NCI-H146 (cell line): ENCODE measurements at places on chromosomes 7 and 10.

DNA sequence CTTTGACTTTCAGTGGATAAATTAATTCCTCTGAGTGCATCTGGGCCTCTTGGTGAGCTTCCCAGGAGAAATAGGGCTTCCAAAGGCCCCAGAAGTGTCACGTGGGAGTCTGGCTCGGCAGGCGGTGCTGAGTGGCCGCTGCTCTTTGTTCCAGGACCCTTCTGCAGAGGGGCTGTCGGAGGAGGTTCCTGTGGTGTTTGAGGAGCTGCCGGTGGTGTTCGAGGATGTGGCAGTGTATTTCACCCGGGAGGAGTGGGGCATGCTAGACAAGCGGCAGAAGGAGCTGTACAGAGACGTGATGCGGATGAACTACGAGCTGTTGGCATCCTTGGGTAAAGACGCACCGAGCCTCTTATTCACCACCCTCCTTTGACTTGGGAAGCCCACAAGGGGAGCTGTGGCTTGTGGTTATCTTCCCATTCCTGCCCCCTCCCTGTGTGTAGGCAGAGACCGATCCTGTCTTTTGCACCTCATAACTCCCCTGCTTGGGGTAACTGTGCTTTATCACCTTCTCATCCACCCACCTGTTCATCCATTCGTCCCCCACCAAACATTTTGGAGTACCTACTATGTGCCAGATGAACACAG lies 11.9 kb downstream of the ZNF862 start:
- DNase-seq: no peak

DNA sequence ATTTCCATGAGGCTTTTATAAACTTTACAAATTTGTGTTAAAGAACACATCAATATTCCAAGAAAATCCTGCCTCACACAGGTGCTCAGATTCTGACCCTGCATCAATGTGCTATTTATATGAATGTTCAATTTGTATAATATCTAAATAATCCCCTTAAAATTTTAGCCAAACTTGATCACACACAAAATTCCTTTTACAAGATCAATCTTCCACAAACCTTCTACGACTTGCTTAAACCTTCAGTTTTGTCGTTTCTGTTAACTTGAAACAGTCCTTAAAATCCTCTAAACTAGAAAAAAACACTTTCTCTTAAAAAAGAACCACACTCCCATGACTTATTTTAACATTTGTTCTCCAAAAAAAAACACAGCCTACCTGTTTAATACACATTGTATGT lies 20.2 kb upstream of the TRPV6 start:
- DNase-seq: no peak

GRCh38 chr7:8823486-8823885 lies 390.1 kb downstream of the NXPH1 start:
- DNase-seq: no peak

- DNase-seq: no peak
These were observed 74.0 kb downstream of the MICALL2 start for GRCh38 chr7:1385086-1385808.

DNA sequence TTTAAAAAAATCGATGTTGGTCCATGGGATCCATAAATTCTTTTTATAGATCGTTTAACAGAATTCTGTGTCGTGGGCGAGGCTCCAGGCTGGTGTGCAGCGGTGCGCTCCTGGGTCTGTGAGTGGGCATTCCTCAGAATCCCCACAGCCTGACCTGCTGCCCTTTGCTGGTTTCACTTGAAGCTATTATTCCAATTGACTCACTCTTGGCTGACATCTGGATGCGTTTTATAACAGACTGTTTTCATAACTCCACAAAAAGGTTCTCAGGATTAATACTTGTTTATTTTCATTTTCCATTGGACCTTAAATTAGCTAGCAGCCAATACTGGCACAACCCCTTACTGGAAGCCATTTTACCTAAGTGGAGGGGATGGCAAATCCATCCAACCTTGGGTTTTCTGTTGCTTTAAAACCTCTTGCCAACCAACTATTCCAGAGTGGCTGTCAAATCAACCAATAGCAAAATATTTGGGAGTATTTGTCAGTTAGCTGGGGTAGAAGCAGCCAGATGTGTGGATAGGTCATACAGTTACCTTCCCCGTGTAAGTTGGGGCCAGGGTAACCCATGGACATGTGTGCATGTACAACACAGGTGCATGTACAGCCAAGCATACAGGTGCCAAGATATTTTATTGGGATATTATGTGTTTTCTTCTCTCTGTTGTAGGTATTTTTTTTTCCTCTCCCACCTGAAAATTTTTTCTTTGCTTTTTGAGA lies 160.7 kb upstream of the ZNF32 start:
- no peak for DNase-seq

GRCh38 chr7:49669692-49670260 lies 103.7 kb upstream of the VWC2 start:
- no peak for DNase-seq

DNA sequence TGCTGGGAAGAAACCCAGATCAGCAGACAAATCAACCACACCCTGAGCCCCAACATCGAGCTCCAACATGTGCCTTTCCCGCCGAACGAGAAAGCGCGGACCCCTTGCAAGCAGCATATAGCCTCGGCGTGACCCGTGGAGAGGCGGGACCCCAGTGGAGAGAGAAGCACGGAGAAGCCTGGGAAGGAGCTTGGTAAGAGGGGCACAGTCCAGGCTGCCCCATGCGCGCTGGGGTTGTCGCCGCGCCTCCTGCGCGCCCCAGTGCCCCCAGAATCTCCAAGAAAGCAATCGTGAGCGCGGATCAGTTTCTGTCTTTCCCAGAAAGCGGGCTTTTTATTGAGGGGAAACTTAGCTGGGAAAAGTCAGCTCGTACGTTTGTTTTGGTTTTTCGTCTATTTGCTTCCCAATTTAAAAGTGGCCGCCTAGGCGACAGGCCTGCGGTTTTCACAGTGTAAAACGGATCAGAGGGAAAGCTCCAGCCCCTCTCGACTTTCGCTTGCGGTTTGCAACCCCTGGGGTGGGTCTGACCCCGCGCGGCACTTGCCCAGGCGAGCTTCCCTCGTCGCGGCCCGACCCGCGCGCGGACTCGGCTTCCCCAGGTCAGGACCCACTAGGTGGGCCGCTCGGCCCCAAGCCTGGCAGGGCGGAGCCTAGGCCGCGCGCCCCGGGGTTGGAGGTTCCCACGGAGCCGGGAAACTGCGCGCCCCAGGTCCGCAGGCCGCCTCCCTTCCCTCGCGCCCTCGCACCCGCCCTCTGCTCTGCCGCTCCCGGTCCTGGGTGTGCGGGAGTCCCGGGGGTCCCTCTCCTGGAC lies 31.1 kb downstream of the SKIDA1 start:
- DNase-seq: peak; percentile 62

DNA sequence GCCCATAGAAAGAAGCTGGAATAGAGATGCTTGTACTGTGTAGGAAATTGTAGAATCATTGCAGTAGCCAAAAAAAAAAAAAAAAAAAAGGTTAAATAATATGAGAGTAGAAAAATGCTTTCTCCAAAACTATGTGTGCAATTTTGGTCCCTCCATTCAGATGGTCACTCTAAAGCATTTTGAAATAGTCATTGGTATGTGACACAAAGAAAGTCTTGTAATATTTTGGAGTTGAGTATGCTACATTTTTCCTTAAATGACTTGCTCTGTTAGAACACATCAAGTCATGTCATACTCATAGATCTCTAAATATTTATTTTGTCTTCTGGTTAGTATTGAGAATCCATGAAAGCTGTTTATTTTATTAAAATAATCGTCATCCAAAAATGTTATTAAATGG lies 424.4 kb downstream of the PLXDC2 start:
- no peak for DNase-seq

DNA sequence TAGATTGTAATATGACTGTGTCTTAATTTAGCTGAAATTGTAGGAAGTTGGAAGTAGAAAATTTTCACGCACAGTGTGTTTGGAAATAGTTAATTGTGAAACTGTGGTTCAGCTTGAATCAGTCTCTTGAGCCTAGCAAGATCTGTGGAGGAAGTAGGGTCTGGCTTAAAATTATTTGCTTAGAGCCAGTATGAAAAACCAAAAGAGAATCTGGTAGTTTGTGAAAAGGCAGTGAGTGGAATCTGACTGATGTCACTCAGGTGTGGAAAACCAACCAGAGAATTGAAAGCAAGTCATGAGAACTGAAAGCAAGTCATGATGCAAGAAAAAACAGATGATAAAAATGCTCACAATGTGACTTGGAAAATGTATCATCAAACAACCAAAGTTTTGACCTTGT lies 11.5 kb downstream of the LIPJ start:
- DNase-seq: no peak

DNA sequence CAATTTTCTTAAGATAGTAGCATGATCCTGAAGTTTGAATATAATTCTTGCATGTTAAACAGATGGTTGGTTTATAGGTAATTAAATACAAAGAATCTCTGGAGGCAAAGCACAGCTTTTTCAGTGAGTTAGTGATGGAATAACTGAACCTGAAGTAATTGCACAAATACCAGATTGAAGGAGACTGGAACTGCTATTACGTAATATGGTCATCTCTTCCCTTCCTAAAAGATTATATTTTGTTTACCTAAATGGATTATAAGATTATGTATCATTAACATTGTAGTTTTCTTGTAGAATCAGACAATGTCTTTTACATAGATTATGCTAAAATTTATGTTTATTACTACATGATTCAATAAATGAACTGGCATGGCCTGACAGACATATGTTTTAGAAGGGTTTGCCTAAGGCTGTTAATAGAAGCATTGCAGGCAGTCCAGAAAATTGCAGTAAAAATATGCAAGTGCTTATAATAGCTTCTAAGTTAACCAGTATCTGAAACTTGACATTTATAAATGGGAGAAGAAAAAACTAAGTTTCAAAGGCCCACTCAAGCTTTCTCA lies 35.8 kb upstream of the GPR37 start:
- no peak for DNase-seq

DNA sequence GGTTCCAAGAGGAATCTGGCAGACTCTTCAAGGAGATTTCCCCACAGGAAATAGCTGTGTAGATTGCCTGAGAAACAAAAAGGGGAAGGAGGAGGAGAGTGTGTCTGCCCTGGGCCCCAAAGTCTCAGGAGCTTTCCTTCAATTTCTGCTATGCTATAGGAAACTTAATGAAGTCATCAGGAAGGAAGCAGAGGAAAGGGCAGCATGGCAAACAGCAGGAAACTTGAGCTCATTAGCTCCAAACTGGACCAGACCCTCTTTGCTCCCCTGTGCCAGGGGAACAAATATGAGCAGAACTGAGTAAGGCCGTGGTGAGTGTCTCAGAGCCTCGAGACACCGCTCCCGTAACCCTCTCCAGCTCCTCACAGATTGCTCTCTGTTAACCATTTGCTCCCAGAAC lies 4.8 kb upstream of the KCNIP2 start:
- no peak for DNase-seq

- no peak for DNase-seq
These were observed 68.9 kb downstream of the RBM33 start for GRCh38 chr7:155713384-155713783.
